ENCODE measurements at places on chromosomes 2 and 18.

- no peak for DNase-seq
Measured at GRCh38 chr2:1873343-1873742, 129.0 kb upstream of the PXDN start.

GRCh38 chr18:31648966-31649429 lies 35.4 kb downstream of the B4GALT6 start:
- no peak for DNase-seq

GRCh38 chr2:29073933-29074332 lies 390 bp downstream of the PCARE start:
- DNase-seq: no peak

DNA sequence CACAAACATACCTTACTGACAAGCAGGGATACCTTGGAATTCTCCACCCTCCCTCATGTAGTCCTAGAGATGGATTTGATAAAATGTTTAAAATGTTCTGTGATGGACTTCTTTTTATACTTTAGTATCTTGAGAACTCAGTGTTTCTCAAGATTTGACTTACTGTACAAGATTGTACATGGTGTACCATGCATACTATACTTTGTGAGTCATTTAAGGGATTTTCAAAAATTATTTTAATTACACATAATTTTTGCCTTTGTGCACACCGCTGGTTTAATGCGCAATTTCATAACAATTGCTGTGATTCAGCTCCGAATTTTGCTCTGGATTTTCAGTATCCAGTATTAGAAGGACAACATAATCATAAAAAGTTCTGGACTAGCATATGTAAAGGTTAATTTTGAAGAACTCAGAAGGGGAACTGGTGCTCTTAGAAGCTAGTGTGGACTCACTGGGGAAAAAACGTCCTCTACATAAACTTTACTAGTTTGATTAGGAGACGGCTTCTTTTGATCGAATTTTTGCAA lies 78.6 kb upstream of the ACSL3 start:
- no peak for DNase-seq

- peak; percentile 32 for DNase-seq
Measured at GRCh38 chr2:190637281-190637734, 11.6 kb upstream of the NAB1 start.

- no peak for DNase-seq
Measured at GRCh38 chr2:58983111-58983510, 742.0 kb upstream of the FANCL start.

- DNase-seq: no peak
Measured at GRCh38 chr2:160426604-160427003, 67.0 kb downstream of the RBMS1 start.

DNA sequence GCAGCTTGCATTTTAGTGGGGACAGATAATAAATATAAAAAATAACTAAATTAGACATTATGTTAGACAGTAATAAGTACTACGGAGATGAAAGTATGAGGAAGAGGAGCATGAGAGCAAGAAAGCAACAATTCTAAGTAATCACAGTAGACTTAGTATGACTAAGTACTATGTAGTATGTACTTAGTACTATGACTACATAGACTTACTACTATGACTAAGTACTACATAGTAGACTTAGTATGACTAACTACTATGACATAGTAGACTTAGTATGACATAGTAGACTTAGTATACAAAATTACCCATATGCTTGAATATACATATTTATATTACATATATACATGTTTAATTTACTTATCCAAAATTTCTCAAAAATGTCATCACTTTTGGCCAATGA lies 29.3 kb downstream of the CDH20 start:
- no peak for DNase-seq

DNA sequence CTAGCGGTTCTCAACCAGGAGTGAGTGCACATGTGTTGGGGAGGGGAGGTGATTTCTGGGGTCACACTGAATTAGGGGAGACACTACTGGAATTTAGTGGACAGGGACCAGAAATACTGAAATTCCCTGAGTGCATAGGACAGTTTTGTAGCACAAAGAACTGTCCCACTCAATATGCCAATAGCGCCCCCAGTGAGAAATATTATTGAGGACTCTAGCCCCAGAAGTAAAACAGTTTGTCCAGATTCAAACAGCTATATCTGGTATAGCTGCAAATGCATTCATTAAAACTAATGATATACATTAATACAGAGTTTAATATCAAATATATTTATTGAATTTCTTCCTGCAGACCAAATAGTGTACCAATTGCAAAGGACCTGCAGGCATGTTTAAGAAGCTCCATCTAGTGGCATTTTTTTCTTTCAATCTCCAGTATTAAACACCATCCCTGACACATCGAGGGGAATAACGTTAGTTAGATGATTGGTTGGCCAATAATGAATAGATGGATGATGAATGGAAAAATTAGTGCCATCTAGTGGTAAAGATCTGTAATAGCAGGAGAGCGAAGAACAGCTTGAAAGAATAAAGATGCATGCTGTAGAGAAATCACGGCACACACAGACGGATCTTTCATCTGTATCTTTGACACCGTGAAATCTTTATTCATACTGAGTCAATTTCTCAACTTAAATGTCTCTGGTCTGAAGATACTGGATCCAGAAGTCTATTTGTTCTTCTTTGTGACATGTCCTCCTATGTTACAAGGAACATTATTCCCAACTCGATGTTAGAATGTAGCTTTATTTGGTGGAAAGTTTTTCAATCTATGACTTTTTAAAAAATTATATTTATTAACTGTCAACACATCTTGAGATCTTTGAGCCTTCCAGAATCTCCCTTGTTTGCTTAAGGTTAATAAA lies 62.5 kb downstream of the DHRS9 start:
- peak; percentile 6 for DNase-seq

DNA sequence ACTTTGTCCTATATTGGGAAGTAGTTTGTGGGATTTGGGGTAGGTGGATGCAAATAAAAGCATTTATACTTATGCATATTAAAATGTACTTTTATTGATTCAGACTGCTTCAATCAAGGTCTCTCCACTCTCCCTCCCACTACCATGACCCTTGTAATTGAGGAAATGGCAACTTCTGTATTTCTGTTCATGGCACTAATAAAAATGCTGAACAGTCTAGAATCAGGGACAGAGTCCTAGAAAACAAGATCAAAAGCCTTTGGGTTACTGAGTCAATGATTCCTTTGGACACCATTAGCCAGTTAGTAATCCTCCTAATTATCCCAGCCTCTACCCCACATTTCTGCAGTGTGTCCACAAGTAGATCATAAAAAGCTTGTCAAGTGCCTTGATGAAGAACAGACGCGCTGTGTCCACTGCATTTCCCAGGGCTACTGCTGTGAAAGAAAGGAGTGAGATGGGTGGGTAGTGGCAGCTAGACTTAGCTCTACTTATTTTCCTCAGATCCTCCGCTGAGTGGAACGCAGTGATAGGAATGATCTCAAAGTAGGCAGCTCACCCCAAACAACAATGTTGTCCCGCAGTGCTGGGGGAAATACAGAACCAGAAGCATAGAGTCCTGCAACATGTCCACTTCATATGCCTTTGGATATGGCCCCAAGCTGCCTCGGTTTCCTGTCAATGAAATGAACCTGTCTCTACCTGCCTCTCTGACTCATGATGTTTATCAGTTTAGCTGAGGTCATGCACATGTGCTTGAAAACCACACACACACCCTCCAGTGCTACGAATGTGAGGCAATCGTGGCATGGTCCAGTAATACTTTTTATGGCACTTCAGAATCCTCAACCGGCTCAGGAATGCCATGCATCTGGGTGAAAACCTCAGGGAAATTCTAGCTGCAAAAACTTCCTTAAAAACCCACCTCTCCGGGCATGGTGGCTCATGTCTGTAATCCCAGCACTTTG lies 115.5 kb downstream of the COL6A3 start:
- no peak for DNase-seq

DNA sequence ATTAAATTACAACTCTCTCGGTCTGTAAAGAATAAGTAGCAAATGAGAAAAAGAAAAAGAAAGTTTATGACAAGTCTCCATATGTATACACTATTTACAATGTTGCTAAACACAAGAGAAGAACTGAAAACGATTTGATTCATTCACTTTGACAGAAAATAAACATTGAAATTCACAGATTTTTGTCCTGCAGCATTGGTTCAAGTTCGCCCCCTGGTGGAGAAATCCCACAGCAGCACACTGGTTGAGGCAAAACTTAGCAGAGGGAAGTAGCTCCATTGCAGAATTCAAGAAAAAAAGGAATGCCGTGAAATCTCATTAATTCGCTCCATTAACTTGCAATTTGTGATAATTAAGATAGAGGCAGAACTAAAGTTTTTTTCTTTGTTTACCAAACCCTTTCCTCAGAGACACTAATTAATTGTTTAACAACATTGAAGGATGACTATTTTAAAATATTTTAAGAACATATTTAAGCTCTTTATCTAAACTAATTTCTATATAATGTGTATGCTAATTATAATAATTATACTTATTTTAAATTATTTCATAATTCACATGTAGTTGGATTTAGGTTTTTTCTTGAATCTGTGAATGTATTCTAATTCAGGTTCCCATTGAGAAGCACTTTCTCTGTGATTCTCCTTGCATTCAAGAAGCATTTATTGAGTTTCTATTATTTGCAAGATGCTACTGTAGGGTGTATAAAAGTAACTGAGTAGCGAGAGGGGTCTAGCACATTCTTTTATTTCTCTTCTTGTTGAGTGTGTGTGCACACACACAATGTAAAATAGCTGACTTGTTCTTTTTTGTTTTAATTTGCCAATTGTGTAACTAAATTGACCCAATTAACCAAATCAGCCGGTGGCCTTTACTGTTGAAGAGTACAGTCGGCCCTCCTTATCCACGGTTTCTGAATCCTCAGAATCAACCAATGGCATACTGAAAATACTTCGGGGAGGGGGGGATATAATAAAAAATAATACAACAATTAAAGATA lies 74.1 kb downstream of the COL4A3 start:
- DNase-seq: no peak

DNA sequence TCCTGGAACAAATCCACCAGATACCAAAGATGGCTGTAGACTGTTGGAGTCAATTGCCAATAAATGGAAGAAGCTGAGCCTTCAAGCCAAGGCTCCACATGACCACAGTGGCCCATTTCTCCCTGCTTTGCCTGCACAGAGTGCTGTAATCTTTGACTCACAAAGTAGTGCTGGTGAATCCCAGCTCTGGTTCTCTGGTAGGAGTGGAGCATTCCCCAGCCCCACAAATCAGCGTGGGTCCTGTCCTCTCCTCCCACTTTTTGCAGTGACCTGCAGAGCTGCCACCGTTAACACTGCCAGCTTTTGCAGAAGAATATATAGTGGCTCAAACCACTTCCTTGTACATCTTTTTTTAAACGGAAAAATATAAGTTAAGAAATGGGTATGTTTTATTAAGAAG lies 93.9 kb downstream of the MGAT5 start:
- no peak for DNase-seq

DNA sequence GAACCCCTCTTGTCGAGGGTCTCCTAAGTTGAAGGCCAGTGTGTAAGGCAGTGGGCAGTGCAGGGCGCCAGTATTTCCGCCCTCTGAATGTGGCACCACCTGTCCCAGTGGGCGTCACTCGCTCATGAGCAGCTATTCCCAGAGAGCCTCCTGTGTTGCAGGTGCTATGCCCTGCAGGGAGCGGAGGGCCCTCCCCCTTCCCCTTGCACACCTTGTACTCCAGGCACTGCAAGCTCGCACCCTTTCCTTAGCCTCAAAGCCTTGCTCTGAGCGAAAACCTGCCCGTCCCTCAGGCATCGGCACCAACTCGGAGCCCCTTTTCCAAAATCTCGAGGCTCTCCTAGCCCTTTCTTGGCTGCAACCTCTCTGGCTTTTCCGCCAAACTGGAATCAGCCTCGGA lies 282.7 kb downstream of the AGAP1 start:
- DNase-seq: no peak

DNA sequence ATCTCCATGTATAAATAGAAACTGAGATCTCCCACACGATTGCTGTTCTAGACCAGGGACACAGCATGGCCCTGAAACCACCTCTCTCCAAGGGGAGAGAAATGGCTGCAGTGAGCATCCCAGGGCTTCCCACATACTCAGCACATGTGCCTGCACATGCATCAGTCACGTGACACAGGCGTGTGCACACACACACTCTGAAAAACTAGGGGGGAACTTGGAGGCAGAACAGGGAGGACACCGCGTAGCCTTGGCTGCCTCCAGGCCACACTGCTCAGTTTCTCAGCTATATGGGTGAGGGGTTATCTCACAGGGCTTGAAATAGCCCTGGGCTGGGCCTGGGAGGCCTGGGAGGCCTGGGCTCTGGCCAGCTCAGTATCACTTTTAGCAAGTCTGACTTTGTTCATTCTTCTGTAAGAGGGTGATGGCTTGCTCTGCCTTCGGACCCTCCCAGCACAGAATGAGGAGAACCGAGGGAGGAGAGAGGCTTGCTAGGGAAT lies 66.9 kb downstream of the EMX1 start:
- DNase-seq: no peak

DNA sequence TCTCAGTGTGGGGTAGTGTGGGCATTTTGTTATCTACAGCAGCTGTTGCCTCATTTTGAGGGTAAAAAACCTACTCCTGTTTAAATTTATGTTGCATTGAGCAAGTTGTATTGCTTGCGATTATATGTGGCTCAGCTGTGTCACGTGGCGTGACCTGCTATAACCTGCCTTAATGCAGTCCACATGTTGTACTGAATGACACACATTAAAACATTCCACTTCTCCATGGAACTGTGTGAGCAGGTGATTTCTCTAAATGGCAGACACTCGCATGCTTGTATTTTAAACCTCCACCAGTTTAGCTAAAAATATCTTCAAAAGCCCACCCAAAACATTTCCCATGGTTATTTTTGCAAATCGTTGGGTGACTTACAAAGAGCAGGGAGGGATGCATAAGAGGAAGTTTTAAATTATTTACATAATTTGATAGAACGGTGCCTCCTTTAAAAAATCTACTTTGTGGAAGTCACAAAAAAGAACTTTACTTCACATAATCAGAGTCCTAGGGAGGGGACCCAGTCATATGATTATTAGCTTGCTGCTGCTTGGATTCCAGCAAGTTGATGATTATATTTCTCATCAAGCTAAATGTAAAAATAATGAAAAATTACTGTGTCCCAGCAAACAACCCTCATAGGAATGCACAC lies 163.3 kb upstream of the ZEB2 start:
- no peak for DNase-seq

GRCh38 chr2:234137400-234138014 lies 87.0 kb downstream of the SPP2 start:
- no peak for DNase-seq

DNA sequence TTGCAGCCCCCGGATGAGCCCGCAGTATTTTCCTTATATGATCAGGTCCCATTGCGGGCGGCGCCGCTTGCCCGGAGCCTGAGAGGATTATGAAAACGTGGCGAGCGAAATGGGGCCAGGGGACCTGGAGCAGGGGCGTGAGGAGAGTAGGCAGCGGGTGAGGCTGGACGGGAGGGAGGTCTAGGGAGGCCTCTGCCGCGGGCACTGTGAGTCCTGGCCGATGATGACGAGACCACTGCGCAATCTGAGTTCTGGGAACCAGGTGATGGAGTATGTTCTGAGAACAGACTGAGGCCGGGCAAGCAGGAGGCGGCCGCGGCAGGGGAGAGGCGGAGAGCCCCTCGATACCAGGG lies 790 bp upstream of the ACAA2 start:
- no peak for DNase-seq

DNA sequence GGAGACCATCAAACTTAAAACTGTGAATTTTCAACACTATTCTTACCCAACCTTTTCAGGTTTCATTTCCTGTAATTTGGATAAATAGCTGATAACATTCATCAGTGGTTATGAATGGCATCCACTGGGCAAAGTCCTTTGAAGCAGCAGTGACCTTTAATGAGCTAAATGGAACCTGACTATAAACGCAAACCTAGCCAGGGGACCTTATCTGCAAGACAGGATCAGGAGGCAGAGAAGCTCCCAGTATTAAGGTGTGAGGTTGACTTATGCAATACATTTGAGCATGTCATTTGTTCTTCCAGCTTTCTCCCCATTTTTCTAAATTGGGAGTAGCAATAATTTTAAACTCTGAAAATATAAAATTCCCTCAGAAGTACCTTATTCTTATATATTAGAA lies 38.4 kb downstream of the CREG2 start:
- no peak for DNase-seq
